Dermis blood vessel endothelial cell (primary cell): ENCODE measurements at places on chromosomes 11 and 22. TPM values are rescaled to one million over a fixed set of nuclear protein-coding genes. Genes with fewer than 3 reads are reported as not detected.
A peak's percentile ranks its signal among the peaks of the same experiment; 100 is the strongest.

The SLC22A9 gene
- total RNA-seq: not detected in 2 replicates

The DDI1 gene
- not detected in 2 replicates for total RNA-seq

The GRAMD4 gene
- total RNA-seq: 48.8 and 58.5 TPM in 2 replicates

The MUC5AC gene
- not detected in 2 replicates for total RNA-seq

The NTM gene
- total RNA-seq: 0.09 and 0.51 TPM in 2 replicates

The OR8D1 gene
- total RNA-seq: not detected in 2 replicates

The OR51B4 gene
- total RNA-seq: not detected in 2 replicates

The HOATZ gene
- total RNA-seq: not detected in 2 replicates

The VSIG10L2 gene
- total RNA-seq: not detected in 2 replicates

DNA sequence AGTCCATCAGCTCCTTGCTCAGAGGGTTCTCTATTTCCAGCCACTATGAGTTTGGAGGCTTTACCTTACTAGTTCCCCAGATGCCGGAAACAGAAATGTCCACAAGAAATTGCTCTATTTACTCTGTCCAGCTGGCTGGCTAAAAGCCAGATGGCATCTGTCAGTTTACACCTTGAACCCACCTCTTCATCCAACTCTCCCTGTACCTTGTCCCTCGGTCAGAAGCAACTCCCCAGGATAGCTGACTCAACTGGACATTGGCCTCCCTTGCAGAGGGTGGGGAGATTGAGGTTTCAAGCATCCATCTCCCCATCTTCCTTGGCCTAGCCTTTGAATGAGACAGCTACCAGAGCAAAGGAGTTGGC is 1.7 kb downstream of the C2CD2L start:
- DNase-seq: no peak

GRCh38 chr11:118406599-118407166 is 5.3 kb downstream of the ATP5MG start:
- peak; percentile 19 for DNase-seq

- no peak for DNase-seq
Observed at GRCh38 chr11:65817312-65817834, 16.4 kb upstream of the SNX32 start.

GRCh38 chr11:128291835-128292234 is 295.5 kb downstream of the ETS1 start:
- DNase-seq: no peak

DNA sequence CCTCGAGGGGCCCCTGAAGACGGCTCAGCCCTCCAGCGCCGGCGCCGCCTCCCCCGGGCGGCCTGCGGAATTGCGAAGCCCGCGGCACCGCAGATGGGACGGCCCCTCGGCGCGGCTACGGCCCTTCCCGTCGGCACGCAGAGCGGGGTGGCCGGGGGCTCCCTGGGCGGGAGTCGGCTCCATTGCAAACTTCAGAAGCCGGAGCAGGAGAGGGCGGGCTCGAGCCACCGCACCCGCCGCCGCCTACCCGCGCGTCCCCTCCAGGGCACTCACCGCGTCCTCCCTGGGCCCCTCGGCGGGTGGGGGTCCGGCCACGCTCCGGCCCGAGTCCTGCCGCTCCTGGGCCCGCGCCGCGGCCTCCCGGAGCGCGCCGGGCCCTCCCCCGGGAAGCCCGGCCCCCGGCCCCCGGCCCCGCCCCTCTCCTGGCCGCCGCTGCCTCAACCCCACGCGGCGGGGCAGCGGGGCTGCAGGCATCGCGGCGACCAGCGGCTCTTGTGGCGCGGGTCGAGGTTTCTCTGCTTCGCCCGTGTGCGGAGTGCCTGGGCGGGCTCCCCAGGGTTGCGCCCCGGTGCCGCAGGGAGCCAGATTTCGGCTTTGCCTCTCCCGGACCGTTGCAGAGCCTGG is at the start of gene PACSIN3:
TSS of gene PACSIN3 (minus strand) at position 359 of the 624 bp plus-strand sequence. CDS start 3,707 bp downstream, outside the sequence.
- DNase-seq: peak; percentile 60

DNA sequence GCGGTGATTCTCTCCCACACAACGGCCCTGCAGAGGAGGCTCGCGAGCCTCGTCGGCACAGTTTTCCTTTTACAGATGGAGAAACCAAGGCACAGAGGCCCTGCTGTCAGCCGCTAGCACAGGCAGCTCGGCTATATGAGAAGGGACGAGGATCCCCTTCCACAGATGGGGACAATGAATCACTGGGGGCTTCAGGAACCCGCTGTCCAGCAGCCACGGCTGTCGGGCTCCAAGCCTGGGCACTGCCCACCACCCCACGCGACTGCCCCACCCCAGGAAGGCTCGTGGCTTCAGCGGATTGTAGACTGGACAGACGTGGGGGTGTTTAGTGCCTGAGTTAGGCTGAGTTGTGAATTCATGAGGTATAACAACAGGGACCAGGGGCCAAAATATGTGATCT is 17.2 kb upstream of the FGF3 start:
- no peak for DNase-seq

DNA sequence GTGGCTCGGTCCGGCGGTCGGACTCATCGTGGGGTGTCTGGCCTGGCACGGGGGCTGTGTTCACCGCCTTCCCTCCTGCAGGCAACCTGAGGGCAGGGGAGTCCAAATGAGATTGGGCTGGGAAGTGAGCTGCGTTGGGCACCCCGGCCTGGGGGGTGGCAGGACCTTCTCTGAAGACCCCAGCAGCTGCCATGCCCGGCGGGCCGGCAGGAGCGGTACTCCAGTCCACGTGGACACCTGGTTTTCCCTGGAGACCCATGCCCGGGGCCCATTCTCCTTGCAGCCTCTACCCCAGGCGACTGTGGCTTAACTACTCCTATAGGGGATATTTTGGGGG is 24.5 kb downstream of the LRRC10B start:
- DNase-seq: no peak

GRCh38 chr22:24069721-24070120 is 58.6 kb downstream of the CABIN1 start:
- DNase-seq: peak; percentile 15

DNA sequence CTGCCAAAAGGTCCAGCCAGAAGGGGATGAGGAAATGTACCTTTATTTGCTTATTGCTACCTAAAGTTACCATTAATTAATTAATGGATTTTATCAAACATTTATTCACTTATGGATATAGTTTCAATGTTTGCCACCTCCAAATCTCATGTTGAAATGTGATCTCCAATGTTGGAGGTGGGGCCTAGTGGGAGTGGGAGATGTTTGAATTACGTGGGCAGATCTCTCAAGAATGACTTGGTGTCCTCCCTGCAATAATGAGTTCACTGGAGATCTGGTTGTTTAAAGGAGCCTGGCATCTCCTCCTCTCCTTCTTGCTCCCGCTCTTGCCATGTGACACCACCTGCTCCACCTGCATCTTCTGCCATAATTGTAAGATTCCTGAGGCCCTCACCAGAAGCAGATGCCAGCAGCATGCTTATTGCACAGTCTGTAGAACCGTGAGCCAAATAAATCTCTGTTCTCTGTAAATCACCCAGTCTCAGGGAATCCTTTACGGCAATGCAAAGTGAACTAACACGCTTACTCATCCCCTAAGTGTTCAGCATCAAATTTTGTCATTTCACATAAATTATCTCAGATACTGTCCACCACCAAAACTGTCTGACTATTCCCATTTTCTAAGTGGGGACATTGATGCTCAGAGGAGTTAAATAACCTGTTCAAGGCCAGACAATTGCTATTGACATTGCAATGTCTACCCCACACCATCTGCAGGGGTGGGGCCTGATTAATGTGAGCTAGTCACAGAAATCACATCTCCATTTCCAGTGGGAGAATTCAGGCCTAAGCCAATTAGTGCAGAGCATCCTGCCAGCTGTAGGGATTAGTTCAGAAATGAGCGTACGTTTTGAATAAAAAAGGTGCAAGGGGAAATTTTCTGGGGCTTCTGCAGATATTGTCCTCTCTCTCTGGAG is 51.6 kb upstream of the SYN3 start:
- no peak for DNase-seq

DNA sequence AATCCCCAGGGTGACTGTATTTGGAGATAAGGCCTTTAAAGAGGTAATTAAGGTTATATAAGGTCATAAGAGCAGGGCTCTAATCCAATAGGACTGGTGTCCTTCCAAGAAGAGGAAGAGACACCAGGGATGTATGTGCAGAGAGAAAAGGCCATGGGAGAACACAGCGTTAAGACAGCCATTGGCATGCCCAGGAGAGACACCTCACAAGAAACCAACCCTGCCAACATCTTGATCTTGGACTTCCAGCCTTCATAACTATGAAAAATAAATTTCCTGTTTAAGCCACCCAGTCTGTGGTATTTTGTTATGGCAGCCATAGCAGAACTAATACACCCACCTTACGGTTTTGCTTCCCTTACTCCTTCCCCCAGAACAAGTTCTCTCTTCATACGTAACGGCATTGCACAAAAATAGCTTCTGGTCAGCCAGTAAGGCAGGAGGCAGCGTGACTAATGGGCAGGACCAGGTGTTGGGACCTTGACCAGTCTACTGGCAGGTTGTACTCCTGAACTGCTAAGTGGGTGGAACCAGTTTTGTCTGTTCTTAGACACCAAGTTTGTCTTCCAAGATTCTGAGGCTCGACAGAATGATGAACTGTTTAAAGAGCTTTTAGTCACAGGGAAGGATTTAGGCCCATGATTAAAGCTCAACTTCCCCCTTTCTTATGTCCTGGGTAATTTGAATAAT is 31.9 kb upstream of the UPB1 start:
- no peak for DNase-seq

GRCh38 chr11:109641549-109641948 is 219.6 kb downstream of the C11orf87 start:
- peak; percentile 32 for DNase-seq

- peak; percentile 53 for DNase-seq
Observed at GRCh38 chr11:34651551-34651950, 30.7 kb downstream of the EHF start.

GRCh38 chr11:407651-408123 is 7.1 kb downstream of the SIGIRR start:
- DNase-seq: no peak

DNA sequence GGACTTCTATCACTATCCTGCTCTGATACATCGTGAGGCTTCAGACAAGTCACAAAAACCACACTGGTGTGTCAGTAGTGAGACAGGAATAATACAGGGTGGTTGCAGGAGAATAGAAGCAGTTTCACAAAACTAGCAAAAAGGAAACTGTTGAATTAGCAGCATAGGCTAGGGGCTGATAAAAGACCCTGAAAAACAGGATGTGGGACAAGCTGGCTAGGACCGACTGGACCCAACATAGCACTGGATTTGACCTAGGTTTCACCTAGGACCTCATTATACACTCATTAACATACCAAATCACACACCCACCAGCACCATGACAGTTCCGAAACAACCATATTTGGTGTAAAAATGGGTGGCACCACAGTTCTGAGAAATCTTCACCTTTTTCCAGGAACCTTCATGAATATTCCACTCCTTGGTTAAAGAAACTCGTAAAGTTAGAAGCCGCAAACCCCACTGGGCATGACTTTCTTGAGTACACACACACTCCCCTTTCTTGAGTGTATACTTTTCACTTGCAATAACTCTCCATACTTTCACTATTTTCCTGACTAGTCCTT is 76.2 kb downstream of the SLC1A2 start:
- no peak for DNase-seq

GRCh38 chr11:3021125-3021524 is 29.0 kb upstream of the NAP1L4 start:
- DNase-seq: peak; percentile 73

DNA sequence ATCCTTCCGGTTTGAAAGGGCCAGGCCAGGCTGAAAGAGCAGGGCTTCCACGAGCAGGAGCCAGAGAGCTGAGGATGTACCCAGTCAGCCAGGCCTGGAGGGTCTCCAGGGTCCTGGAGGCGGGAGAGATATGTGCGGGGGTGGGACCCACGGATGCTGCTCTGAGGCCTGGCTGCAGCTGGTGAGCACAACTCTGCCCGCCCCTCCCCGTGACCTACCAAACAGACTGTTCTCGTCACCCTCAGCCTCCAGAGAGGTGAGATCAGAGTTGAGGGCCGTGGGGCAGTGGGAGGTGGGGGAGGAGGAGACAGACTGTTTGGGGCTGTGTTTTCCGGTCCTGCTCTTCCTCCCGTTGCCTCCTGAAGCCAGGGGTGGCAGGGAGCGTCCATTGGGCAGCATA is 42.2 kb downstream of the TRIOBP start:
- no peak for DNase-seq

- no peak for DNase-seq
Observed at GRCh38 chr11:71425409-71425808, 22.8 kb downstream of the DHCR7 start.

DNA sequence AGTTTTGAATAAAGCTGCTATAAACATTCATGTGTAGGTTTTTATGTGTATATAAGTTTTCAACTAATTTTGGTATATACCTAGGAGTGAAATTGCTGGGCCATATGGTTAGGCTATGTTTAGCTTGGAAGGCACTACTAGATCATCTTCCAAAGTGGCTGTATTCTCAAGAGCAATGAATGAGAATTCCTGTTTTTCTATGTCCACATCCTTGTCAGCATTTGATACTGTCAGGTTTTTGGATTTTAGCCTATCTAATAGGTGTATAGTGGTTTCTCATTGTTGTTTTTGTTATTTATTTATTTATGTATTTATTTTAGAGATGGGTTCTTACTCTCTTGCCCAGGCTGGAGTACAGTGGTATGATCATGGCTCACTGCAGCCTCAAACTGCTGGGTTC is 26.3 kb upstream of the CLTCL1 start:
- no peak for DNase-seq

GRCh38 chr11:58285483-58286040 is 17.5 kb upstream of the OR10W1 start:
- DNase-seq: no peak

GRCh38 chr11:45184640-45185039 is 38.2 kb downstream of the PRDM11 start:
- DNase-seq: no peak

GRCh38 chr11:112656772-112657428 is 304.3 kb upstream of the NCAM1 start:
- no peak for DNase-seq

- DNase-seq: no peak
Observed at GRCh38 chr22:50221410-50222300, 20.8 kb downstream of the SELENOO start.

- DNase-seq: no peak
Observed at GRCh38 chr22:32331918-32332725, 25.5 kb upstream of the RFPL3 start.

- peak; percentile 25 for DNase-seq
Observed at GRCh38 chr11:93648158-93648557, 13.3 kb upstream of the CEP295 start.
